ENCODE measurements at places on chromosomes 12 and 14.

DNA sequence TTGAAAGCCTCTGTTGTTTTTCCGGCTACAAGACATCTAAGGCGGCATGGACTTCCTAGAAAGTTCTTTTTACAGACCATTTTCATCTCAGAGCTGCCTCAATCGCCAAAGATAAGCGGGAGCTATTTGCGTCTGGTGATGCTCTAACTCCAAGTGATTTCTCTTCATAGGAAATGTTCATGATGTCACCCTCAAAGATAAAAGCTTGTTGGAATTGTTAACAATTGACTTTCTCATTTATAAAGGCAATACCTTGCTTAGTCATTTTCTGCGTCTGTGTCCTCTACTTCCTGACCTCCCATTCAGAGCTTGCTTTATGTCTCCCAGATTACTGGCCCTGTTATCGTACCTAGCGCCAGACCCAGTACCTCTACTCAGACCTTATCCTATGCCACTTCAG, 259.0 kb upstream of the G2E3 start:
- DNase-seq, result no peak

DNA sequence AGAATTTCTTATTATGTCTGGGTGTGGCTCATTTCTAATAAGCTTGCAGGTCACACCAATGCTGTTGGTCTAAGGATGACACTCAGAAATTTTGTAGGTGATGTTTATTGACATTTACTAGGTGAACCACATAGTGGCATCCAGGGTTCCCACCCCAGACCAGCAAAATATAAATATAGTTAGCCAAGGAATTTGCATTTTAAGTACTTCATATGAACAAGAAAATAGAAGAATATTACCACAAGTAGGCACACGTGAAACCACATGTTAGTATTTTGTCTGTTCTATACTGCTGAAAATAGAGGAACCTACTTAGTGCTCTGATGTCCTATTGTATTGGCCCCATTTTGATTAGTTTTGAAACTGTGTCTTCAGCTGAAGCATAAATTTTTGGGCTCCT, 71.1 kb downstream of the USP15 start:
- no peak for DNase-seq

GRCh38 chr14:57171363-57171762, 97.3 kb downstream of the EXOC5 start:
- no peak for DNase-seq

- DNase-seq, result no peak
Measured at GRCh38 chr12:41769810-41770209, 374.9 kb downstream of the GXYLT1 start.

DNA sequence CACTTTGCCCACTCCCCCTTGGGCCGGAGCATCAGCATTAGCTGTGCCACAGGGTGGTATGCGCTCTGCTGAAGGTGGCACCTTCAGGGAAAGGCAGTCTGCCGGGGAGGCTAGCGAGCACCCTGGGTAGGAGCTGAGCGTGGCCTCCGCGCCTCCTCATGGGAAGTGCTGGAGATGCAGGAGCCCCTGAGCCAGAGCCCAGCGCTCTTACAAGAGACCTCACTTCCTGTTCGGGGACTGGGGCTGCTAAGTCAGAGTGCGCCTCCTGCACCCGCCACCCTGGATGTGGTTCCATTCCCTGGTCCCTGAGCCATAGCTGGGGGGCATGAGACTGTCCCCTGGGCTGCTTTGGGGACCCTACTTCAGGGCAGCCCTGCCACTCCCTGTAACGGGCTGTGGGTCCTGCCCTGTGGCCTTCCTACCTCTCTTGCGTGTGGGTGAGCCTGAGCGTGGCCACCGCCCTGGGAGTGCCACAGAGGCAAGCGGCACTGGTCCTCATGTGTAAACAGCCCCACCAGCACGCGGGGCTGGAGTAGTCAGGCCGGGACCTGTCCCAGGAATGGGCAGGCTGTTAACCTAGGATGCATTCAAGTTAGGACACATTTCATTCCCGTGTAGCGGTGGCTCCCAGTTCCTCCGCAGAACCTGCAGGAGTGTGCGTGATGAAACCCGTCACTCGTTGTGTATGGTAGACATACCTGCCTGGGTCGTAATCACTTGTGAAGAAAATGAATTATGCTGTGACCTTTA, 19.4 kb downstream of the COA8 start:
- no peak for DNase-seq

DNA sequence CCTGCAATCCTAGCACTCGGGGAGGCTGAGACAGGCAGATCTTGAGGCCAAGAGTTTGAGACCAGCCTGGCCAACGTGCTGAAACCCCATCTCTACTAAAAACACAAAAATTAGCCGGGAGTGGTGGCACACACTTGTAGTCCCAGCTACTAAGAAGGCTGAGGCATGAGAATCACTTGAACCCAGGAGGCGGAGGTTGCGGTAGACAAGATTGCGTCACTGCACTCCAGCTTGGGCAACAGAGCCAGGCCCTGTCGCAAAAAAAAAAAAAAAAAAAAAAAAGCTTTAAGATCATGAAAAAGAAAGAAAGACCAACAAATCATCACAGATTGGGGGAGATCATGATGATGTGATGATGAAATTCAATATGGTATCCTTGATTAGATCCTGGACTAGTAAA, 30.6 kb downstream of the WDR89 start:
- no peak for DNase-seq

- no peak for DNase-seq
Measured at GRCh38 chr12:128557231-128557630, 266.5 kb downstream of the SLC15A4 start.

GRCh38 chr14:101033006-101033405, 129.5 kb upstream of the RTL1 start:
- no peak for DNase-seq

GRCh38 chr14:50734950-50735695, 67.0 kb upstream of the SAV1 start:
- DNase-seq, result no peak

- peak; percentile 4 for DNase-seq
Measured at GRCh38 chr12:120710805-120711296, 593 bp downstream of the UNC119B start.

- DNase-seq, result no peak
Measured at GRCh38 chr12:31853520-31853919, 105.7 kb upstream of the RESF1 start.

GRCh38 chr14:100285021-100285912, 21.0 kb downstream of the SLC25A29 start:
- peak; percentile 70 for DNase-seq

- DNase-seq, result no peak
Measured at GRCh38 chr14:24847568-24848095, 202.3 kb downstream of the STXBP6 start.

- no peak for DNase-seq
Measured at GRCh38 chr12:116783525-116784237, 45.6 kb downstream of the RNFT2 start.

DNA sequence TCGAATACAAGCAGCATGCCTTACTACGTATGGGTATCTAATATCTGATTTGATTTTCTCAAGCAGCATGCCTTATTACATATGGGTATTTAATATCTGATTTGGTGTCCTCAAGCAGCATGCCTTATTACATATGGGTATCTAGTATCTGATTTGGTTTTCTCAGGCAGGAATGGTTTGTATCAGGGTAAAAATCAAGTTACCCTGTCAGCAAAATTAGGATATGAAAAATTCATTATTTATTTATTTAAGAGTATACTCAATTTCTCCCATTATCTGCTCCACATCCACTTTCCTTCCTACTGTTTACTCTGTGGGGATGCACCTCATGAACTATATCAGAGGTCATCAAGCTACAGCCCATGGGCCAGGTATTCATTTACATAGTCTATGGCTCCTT, 21.9 kb downstream of the ZNF891 start:
- DNase-seq, result no peak

GRCh38 chr14:85695300-85695699, 165.4 kb downstream of the FLRT2 start:
- no peak for DNase-seq

DNA sequence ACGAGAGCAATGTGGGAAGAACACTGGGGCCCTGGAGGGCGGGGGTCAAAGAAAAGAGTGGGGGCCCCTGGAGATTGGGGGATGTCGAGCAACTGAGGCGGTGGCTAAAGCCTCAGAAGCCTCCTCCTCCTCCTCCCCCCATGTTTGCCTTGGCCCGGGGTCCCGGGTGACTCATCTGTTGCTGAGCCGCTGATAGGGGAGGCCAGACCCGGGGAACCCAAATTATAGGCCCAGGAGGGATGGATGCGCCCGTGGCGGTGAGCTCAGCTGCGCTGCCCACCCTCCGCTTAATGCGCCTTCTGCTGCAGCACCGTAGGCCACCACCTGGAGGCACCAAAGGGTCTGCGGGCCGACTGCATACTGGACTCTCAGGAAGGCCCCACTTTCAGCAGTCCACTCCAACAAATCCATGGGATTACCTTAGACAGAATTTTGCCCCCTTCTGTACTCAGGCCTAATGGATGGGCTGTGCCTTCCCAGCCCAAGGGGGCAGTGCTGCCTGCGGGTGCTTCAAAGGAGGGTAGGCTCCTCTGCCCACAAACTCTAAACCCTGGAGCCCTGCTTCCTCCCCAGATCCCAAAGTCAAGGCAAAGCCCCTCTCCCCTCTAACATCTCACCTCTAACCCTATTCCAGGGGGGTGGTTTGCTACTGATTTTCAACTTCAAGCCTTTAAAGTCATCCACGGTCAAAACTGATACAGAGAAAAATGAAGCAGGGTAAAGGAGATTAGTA, 2.6 kb upstream of the WNT10B start:
- DNase-seq, result no peak

- no peak for DNase-seq
Measured at GRCh38 chr12:63906876-63907275, 62.4 kb downstream of the SRGAP1 start.

DNA sequence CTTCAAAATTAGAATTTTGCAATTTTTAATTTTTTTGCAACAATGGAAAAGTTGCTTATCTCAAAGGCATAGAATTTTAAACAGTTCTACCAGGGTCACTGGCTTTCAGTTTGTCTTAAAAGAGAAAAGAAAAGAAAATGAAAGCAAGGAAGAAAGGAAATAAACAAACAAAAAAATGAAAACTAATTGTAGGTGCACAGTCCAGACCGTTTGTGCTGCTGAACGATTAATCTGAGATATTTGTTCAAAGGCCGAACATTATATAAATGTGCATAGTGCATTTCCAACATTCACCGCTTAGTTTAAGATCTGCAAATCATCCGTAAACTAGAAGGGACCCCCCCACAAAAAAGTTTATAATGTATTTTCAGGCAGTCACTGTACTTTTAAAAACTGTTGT, 5.5 kb upstream of the OTX2 start:
- DNase-seq, result no peak

- no peak for DNase-seq
Measured at GRCh38 chr12:121799156-121799841, 4.5 kb upstream of the SETD1B start.

DNA sequence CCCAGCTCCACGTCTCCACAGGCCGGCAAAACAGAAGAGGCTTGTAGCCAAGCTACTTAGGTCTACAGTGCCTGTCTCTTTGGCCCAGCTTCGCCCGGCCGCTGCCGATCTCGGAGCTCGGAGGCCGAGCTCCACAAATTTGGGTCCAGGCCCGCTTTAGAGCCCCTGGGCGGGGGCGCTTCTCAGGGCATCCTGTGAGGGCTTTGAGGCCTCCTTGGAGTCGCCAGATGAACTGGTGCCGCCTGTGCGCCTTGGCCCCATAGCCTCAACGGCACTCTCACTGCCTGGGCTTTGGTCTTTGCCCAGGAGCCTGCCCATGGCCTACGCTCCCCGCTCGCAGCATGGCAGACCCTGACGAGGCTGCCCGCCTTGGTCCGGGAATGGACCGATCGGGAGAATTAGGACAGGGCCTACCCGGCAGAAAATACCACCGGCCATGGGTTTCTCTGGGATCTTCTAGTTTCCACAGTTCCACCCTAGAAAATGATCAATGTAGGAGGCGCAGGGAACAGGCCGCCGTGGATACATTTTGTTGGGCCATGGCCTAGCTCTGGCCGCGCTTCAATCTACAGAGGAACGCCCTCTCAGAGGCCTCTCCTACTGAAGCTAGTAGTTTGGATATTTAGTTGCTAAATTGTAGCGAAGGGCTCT, 953 bp upstream of the NKX2-8 start:
- no peak for DNase-seq

GRCh38 chr12:75432924-75433323, 42.0 kb downstream of the GLIPR1L2 start:
- no peak for DNase-seq

DNA sequence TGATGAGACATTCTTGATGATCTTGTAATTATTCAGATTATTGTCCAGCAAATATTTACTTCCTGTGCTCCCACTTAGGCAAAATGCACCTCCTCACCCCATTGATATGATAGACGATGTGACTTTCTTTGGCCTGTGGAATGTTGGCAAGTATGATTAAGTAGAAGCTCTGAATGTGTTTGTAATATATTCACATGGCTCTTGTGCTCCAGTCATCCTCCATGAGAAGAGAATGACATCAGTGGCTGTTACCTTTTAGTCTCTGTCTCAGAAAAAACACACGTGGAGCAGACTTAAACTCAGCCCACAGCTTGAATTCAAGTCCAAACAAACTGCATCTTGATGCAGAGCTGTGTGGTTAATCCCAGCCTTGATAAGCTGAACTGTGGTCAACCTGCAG, 984.3 kb upstream of the FBXO33 start:
- no peak for DNase-seq

DNA sequence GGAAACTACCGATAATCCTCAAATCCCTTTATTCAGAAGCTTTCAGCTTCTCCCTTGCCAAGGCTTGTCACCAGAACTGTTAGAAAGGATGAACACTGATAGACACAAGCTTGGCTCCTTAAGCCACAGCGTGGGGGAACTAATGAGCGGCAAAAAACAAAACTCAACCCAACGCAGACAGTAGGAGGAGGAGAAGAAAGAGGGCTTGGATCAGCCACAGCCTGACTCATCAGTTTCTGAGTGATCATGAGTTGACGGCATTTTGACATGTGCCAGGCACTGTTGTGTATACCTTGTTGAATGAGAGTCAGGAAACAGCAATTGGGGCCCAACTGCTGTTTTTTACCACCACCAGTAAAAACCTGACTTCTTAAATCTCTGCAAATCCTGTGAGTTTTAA, 23.7 kb downstream of the PLXNC1 start:
- DNase-seq, result peak; percentile 4

- peak; percentile 26 for DNase-seq
Measured at GRCh38 chr12:123389560-123390351, 5.8 kb downstream of the KMT5A start.

DNA sequence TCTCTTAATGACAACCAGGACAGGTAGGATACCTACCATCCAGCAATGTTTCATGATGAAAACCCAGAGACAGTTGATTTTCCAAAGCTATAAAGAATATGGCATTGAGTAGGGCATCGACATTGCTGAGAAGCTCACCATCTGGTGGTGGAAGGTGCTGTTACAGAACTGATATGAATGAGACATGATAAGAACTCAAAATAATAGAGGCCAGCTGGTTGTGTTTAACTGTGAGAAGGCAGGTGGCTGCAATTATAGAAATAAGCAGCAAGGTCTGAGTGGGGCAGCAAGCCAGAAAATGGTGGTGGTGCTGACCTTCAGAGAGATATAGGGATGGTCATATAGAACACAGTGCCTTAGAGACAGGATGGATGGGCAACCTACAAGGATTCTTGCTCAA, 449.7 kb downstream of the BTG1 start:
- DNase-seq, result no peak

- DNase-seq, result no peak
Measured at GRCh38 chr12:88539893-88540292, 40.4 kb downstream of the KITLG start.
